ENCODE measurements at places on chromosomes 2 and 18.

- no peak for DNase-seq
These were observed 17.1 kb upstream of the POU3F3 start for GRCh38 chr2:104836841-104837240.

GRCh38 chr2:120396861-120397811, 51.2 kb downstream of the INHBB start:
- no peak for DNase-seq

GRCh38 chr18:69358212-69358895, 42.3 kb upstream of the DOK6 start:
- DNase-seq = no peak

GRCh38 chr2:10884574-10884975, 27.2 kb upstream of the KCNF1 start:
- DNase-seq = no peak

DNA sequence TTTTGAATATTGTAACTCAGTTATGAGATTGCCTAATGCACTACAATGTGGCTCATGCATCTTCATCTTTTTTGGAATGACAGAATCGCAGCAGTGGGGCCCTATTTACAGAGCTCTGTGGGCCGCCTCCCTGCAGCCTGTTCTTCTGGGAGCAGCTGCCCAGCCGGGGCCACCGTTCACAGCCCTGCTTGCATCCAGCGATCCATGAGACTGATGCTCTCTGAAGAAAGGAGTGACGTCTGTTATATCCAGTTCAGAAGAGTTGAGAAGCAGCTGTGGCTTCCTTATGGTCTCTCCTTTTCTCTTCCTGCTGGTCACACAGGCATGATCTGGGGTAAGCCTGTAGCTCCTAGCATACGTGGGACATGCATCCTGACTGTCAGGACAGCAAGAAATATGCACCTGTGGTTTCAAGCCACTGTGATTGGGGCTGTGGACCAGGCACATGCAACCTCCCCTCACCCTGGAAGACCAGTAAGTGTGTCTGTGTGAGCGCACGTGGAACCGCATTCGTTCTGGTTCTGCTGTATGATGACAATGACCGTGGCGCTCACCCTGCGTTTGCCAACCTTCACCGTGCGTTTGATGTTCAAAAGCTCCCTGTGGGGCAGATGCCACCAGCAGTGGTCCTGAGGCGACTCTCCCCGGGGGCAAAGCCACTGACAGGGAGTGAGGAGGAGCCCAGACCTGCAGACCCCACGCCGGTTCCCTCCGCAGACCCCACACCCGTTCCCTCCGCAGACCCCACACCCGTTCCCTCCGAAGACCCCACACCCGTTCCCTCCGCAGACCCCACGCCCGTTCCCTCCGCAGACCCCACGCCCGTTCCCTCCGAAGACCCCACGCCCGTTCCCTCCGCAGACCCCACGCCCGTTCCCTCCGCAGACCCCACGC, 189.8 kb downstream of the TMEM18 start:
- no peak for DNase-seq

DNA sequence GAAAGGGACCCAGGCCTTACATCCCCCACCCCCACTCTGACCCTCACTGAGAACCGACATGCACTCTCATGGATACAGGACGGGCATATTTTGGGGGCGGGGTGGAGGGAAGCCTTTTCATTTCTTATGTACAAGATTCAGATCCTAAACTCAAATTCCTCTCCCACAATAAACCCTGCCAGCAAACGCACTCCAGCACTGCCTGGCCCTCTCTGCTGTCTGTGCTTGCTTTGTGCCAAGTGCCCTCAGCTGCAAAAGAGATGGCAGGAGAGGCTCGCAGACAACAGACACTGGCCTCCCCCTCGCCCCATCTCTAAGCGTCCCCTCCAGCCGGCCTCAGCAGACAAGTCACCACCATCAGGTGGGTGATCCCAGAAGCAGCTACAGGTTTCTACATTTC, 42.4 kb downstream of the FAM168B start:
- no peak for DNase-seq

- no peak for DNase-seq
These were observed 30.0 kb upstream of the BARD1 start for GRCh38 chr2:214839464-214839863.

DNA sequence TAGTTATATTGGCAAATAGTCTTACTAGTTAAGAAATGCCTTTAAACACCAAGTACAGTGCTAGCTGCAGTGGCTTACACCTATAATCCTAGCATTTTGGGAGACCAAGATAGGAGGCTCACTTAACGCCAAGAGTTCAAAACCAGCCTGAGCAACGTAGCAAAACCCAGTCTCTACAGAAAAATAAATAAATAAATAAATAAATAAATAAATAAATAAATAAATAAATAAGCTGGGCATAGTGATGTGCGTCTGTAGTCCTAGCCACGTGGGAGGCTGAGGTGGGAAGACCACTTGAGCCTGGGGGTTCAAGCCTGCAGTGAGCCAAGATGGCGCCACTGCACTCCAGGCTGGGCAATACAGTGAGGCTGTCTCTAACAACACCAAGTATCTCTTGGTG, 158.6 kb upstream of the ALPP start:
- DNase-seq = no peak

DNA sequence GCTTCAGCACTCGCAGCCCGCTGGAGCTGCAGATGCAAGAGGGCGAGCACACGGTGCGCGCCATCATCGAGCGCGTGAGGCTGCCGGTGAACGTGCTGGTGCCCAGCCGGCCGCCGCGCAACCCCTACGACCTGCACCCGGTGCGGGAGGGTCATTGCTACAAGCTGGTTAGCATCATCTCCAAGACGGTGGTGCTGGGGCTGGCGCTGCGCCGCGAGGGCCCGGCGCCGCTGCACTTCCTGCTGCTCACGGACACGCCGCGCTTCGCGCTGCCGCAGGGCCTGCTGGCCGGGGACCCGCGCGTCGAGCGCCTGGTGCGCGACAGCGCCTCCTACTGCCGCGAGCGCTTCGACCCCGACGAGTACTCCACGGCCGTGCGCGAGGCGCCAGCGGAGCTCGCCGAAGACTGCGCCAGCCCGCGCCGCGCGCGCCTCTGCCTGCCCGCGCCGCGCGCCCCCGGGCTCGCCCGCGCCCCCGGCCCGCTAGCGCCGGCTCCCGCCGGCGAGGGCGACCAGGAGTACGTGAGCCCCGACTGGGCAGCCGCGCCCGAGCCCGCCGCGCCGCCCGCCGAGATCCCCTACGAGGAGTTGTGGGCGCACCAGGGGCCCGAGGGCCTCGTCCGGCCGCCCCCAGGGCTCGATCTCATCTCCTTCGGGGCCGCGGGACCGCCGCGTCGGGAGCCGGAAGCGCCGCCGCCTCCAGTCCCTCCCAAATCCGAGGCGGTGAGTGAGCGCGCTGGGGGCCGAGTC, 11.8 kb downstream of the GAREM2 start:
- DNase-seq = no peak

- no peak for DNase-seq
These were observed 153.3 kb upstream of the MAP3K20 start for GRCh38 chr2:172922306-172922705.

DNA sequence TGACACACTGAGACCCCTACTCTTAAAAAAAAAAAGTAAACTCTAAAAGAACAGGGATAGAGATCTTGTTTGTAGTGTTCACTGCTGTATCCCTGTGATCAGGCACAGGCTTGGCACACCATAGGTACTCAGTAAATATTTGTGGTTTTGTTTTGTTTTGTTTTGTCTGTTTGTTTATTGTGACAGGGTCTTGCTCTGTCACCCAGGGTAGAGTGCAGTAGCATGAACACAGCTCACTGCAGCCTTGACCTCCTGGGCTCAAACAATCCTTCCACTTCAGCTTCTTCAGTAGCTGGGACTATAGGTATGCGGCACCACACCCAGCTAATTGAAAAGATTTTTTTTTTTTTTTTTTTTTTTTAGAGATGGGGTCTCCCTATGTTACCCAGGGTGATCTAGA, 3.4 kb downstream of the FKBP1B start:
- no peak for DNase-seq

- DNase-seq = no peak
These were observed 42.2 kb upstream of the OTOF start for GRCh38 chr2:26520148-26520449.

- no peak for DNase-seq
These were observed 255.3 kb upstream of the AGAP1 start for GRCh38 chr2:235238537-235238936.

DNA sequence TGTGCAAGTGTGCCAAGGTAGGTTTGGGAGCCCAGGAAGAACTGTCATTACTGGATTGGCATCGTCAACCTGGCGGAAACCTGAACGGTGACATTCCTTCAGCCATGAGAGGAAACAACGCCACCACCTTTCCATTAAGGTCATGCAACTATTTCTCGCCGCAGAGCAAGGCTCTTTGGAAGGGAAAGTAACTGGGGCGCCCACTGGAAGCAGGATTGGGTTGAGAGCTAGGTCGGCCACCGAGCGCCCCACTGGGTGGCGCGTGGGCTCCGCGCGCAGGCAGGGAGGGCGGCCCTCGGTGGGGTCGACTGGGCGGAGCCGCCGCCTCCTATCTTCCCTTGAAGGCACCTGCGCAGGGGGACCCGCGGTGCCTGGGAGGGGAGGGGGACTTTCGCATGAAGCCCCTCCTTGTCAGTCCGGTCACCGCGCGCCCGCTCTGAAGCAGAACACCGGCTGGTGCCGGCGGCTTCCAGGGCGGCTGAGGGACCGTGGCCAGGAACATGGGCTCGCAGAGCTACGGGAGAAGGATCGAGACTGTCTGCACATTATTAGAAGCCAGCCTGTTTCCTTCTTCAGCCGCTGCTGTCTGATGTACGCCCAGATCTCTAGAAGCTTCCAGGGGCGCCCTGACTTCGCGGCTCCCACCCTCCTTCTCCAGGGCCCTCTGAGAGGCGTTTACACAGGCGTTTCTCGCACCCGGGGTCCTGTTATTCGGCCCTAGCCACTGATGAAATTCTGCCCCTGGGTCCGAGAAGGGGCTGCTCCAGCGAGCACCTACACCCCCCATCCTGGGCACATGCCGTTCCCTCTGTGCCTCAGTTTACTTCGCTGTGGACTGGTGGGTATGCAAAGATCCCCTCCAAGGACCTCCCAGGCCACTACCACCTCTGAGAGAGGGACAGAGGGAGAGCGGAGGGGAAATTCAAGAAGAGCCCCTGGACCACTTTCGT, 27.3 kb upstream of the MAL start:
- no peak for DNase-seq

GRCh38 chr2:68936427-68936826, 16.3 kb downstream of the GKN2 start:
- DNase-seq = no peak

GRCh38 chr2:57370882-57371585, 675.6 kb upstream of the VRK2 start:
- no peak for DNase-seq

DNA sequence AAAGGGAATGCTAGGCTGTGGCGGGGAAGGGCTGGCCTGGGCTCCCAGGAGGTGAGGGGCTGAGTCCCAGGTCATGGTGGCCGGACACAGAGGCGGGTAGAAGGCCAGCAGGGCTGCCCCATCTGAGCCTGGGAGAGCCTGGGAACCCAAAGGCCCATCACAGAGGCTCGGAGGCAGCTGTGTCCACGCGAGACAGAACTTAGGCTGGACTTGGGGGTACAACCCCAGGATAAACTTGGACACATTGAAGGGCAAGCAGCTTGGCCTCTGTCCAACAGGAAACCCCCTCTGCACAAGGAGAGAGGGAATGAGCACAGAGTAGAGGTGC, 95.9 kb downstream of the ZFP36L2 start:
- peak; percentile 20 for DNase-seq

DNA sequence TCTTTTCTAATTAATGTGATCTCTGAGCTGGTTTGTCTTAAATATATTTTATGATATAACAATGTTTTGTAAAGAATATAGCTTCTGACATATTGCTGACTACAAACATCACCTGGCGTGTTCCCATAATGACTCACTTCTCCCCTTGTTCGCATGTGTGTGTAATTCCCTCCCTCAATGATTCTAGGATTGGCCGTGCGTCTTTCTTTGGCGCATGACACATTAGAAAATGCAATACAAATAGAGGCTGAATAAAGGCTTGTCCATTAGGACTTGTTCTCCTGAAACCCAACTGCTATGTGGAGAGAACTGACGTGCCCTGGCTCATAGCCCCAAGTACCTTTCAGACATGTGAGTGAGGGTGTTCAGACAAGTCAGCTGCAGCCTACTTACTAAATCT, 159.7 kb upstream of the CDH20 start:
- no peak for DNase-seq

DNA sequence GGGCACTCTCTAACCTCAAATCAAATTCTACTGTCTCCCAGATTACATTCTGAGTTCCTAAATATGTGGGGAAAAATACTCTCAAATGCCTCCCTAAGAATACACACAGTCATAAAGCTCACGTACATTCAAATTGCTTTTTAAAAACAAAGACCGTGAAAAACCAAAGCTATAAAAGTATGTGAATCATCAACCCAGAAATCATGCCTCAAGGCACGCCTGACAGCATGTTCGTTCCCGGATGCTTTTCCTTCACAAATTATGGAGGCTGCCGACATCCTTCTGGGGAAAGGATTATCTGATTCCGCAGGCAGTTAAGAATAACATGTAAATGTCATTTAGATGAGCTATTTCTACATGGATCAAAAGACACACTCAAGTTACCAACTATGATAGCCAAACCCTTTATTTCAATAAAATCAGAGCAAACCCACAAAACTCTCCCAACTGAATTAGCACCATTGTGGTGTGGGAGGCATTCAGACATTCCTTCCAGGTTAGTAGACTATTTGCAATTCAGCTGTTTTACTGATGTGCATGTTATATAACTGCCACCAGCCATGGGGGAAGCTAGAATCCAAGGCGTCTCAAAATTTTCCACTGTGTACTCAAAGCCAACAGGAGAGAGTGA, 398.2 kb upstream of the TRIB2 start:
- DNase-seq = no peak

GRCh38 chr2:19356545-19357401, 1.6 kb downstream of the OSR1 start:
- DNase-seq = no peak

DNA sequence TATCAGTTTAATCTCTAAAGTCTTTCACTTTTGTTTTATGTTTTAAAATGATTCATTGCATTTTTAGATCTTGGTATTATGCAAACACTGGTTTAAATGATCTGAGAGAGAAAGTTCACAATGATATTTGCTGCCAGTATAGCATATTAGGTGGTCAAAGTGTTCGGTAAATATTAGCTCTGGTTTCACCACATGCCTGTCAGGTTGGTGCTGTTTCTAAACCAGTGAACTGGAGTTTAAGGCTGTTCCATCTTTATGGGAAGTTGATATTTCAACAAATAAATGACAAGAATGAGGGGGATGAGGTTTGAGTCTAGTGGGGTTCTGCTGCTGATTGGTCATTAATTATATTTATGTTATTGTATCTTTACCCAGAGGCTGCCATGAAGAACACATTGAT, 436.4 kb downstream of the DCDC2C start:
- no peak for DNase-seq

GRCh38 chr2:1713839-1714236, 30.5 kb downstream of the PXDN start:
- no peak for DNase-seq

- DNase-seq = no peak
These were observed 33.6 kb downstream of the MROH2A start for GRCh38 chr2:233811732-233812131.

DNA sequence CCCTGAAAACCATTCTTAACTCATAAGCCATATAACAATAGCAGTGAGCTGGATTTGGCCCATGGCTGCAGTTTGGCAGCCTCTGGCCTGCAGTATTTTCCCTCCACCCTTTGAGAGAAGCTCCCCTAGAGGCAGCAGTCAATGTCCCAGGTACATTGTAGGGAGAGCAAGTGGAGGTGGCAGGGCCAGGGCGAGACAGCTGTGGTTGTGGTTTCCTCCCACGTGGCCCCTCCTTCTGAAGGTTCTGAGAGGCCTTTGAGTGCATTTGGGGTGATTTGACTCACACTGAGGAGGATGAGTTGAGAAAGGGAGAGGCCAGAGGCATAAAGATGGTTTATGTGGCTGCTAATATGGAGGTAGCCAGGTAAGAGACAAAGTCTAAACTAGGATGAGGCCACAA, 45.5 kb upstream of the LDAH start:
- no peak for DNase-seq

Measured in omental fat pad (tissue), 4 donors.